ENCODE measurements at places on chromosomes 13 and 19.

- no peak for DNase-seq
Observed at GRCh38 chr13:106369858-106370257, 165.6 kb downstream of the EFNB2 start.

DNA sequence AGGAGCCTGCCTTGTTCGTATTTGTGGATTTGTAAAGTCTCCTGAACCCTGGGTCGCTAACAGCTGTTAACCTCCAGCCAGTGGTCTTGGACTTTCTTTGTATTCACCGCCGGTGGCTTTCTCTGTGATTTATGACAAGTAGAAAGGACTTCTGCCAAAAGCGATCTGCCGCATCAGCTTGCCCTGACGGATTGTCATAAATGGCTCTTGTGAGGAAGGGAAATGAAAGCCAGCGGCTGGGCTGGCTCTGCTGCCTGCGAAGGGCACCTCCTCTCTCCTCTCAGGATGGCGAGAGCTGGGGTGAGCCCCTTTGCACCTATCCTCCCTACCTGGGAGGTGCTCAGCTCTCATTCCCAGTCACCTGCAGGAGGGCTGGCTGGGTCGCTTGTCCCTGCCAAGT, 25.6 kb downstream of the DHRS12 start:
- DNase-seq: no peak

DNA sequence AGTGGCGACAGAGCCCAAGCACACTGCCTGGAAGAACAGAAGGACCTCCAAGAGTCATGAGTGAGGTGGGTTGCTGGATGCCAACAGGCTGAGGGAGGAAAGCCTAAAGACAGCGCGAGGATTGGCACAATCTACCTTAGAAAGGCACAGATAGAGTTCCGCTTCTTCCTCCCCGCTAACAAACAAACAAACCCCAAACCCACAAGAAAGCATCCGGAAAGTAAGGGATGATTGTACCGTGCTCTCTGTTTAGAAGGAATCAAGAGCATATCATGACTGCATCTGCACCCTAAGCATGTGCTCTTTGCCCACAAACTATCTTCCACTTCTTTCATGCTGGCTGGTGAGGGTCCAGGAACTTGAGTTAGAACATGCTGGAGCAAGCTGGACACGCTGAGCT, 233.0 kb upstream of the KLF12 start:
- no peak for DNase-seq

- DNase-seq: no peak
Observed at GRCh38 chr13:95643936-95644598, 439 bp downstream of the DZIP1 start.

DNA sequence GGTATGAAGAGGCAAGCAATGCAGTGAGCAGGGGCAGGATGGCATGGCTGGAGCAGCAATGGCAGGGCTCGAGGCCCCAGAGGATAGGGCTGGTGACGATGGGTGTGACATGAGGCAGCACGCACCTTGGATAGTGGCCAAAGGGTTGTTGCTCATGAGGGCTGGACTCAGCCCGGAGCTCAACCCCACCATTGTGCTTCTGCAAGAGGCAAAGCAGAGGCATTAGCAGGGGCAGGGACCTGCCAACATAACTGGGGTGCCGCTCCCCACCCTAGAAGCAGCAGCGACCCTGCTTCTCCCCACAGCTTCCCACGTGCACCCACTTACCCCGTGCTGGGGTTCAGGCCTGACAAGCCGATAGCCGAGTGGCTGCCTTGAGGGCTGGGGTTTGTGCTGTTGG, 15.8 kb downstream of the ZNF574 start:
- DNase-seq: no peak

GRCh38 chr13:43492745-43493144, 294.0 kb downstream of the ENOX1 start:
- no peak for DNase-seq

- DNase-seq: no peak
Observed at GRCh38 chr13:112896736-112897602, 72.0 kb upstream of the MCF2L start.

GRCh38 chr19:30169196-30169900, 202.8 kb upstream of the ZNF536 start:
- no peak for DNase-seq

DNA sequence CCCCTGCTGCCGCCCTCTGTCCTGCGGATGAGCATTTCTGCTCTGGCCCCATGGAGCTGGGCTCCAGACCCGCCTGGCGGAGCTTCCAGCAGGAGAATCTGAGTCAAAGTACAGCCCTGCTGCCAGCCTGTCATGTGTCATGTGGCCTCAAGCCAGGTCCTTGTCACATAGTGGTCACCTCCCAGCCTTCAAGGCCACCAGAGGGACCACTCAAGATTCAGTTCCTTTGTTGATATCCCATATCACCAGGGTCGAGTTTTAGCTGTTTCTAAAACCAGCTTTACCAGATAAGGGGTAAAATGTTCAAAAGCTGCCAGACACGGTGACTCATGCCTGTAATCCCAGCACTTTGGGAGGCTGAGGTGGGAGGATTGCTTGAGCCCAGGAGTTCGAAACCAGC, 13.4 kb downstream of the THOP1 start:
- DNase-seq: no peak

DNA sequence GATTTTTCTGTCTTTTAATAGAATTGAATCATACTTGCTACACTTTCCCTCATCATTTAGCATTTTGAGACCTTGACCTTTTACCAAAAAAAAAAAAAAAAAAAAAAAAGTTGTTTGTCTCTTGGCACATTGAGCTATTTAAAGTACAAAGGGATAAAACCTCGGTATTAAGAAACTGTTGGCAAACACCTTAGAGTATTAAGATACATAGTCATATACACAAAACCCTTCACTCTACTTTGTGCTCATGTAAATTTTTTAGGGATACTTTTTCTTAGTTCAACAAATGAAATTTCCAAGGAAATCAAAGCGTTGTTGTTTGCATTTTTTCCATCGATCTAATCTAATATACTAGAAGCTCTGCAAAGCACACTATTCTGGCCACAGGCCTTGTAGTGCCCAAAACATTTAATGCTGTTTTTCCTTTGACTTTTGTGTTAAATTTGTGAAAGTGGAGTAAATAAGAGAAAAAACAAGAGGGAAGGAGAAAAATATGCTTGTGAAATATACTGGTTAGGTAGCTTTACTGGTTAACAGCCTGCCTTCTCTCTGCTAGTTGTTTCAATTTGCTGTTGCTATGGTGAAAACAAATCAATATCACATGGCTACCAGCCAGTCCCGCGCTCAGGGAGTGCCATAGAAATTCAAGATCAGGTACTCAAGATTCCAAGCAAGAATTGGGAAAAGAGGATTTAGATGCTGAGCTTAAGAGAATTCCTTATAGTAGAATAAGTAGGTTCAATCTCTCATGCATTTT, 2.6 kb downstream of the MBNL2 start:
- no peak for DNase-seq

DNA sequence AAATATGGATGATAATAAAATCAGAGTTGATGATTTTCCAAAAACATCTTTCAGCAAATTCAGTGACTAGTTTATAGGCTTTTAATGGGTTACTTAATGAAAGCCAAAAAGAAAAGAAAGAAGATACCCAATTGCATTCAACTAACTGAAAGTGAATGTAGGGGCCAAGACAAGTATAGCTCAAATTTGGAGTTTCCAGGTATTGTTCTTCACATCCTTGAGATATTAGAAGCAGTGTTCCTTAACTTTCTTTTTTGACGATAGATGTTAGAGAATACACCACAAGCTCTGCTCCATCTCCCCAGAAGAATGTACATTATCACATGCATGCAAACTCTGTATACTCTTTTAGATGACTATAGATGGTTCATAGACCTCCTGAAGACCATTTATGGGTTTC, 43.6 kb downstream of the PDS5B start:
- DNase-seq: no peak

GRCh38 chr19:45280471-45280961, 29.4 kb downstream of the MARK4 start:
- DNase-seq: no peak

- DNase-seq: no peak
Observed at GRCh38 chr19:8149261-8150094, at the start of gene FBN3. Gene FBN3 (minus strand): TSS chr19:8149592. CDS start chr19:8147480, 2,112 bp downstream.

GRCh38 chr13:71801165-71801760, 65.7 kb downstream of the DACH1 start:
- DNase-seq: no peak

- DNase-seq: no peak
Observed at GRCh38 chr13:30755678-30756077, 20.3 kb downstream of the ALOX5AP start.

DNA sequence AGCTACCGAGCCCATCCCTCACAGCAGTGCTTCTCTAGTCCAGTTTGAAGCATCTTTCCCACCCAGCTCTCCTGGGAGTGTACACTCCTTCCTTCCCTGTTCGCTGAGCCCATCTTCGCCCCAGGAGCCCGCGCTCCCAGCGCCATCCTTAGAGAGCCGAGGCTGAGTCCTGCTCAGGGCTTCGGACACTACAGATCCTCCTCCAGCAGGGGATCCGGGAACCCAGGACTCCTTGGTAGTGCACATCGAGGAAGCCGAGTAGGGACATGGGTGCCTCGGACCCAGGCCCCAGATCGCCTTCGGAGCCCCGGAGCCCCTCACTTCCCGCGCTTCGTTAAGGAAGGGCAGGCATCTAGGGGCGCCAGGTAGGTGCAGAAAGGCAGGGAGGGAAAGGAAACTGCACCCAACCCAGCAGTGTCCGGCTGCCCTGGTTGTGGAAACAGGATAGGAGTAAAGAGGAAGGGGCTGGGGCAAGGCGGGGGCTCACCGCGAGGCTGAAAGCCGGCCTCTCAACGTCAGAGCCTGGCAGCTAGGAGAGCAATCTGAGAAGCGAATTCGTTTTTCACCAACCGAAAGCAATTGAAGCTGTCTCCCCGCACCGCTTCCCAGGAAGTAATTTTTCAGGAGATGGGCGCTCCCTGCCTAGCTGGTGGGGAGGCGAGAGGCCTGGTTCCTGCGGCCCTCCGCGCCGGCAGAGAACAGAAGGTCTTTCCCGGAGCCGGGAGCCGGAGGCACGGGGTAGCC, 1.0 kb downstream of the PDX1 start:
- DNase-seq: no peak

DNA sequence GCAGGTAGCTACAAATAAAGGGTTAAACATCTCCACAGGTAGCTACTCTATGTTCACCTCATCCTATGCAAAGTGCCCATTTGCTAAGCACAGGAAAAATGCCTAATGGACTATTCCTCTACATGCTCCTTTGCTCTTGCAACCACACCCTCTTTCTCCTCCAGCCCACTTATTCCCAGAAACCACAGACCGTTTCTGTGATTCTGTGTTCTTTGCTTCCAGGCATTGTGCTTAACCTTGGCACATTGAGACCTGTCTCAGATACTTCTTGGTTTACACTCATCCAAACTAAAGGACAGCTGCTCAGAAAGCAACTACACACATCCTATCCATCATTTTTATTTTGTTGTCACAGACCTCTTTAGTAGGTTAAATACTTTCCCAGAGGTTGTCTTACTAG, 785.0 kb upstream of the MIR17HG start:
- peak; percentile 99 for DNase-seq

DNA sequence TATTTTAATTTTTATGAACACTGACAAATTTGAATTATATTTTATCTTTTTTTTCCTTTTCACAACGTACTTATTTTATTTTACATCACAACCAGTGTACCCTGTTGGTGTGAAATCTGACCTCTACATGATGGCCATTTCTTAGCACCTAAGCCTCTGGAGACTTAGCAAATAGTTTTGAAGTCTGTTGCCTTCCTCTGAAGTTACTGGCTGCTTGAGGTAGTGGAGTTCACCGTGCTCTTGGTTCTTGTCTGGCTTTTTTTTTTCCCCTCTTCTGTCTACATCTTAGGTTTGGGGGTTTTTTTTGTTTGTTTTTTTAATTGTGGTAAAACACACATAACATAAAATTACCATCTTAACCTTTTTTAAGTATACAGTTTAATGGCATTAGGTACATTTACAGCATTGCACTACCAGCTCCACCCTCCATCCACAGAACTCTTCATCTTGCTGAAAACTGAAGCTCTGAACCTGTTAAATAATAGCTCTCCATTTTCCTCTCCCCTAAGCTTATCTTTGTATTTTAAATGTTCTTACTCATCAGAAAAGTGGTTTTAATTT, 94.1 kb upstream of the MLNR start:
- no peak for DNase-seq

- DNase-seq: no peak
Observed at GRCh38 chr13:27012482-27013197, 159.0 kb downstream of the USP12 start.

- no peak for DNase-seq
Observed at GRCh38 chr19:3129112-3129511, 6.7 kb upstream of the GNA15 start.

GRCh38 chr13:107241381-107241780, 673.4 kb upstream of the ARGLU1 start:
- peak; percentile 61 for DNase-seq

- DNase-seq: no peak
Observed at GRCh38 chr13:75506018-75506417, 24.0 kb upstream of the TBC1D4 start.

DNA sequence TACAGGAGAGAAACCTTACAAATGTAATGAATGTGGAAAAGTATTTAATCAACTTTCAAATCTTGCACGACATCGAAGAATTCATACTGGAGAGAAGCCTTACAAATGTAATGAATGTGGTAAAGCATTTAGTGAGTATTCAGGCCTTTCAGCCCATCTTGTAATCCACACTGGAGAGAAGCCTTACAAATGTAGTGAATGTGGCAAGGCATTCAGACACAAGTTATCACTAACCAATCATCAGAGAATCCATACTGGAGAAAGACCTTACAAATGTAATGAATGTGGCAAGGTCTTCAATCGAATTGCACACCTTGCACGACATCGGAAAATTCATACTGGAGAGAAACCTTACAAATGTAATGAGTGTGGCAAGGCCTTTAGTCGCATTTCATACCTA, 13.6 kb upstream of the ZNF610 start:
- no peak for DNase-seq

DNA sequence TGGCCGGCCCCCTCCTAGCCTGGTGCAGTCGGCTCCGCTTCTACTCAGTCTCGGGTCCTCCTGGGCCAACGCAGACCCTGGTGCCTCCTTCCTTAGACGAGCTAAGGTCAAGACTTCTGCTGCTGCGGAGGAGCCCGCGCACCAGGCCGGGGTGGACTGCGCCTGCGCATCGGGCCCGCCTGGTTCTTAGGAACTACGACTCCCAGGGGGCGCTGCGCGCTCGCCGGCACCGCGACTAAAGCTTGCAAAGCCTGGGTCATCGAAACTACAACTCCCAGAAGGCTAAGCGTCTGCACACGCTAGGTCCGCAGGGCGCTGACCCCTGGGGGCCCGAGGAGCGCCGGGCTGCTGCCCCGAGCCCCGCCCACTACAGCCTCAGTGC, at the start of gene ZNF835:
ZNF835 (minus strand) TSS at position 145 of the 382 bp plus-strand sequence. CDS start 6,559 bp downstream, outside the sequence.
- DNase-seq: no peak

DNA sequence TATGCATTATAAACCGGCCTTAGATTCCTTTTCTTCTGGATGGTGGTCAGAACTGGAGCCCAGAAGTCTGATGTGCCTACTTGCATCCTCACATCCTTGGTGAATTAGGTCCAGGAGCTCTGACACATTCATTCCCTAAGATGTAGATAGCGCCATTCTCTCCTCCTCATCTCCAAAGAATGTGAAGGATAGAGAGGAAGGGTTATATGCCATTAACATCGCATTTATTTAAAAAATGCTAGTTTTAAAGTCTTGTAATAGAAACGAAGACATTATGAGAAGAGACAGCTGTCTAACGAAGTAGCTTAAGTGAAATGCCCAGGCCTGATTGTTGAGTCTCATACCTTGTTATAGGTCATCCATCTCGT, 9.7 kb downstream of the MBNL2 start:
- DNase-seq: no peak
